ENCODE measurements at places on chromosomes 2 and 18.

DNA sequence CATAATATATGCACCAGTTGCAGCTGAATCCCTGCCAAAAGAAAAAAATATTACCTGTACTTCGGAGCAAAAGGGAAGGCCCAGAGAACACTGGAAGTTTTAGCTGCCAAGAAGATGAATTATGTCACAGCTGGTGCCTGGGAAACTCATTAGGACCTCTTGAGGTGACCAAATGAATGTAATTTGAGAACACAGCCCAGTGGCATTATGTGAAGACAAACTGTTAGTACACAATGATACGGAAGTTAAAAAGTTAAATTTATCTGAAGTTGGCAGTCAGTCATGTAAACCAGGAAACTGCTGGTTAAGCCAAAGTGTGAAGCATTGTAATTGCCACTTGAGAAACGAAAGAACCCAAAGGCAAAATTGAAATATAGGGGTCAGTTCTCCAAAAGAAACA is 80.7 kb downstream of the EML4 start:
- peak; percentile 27 for DNase-seq

DNA sequence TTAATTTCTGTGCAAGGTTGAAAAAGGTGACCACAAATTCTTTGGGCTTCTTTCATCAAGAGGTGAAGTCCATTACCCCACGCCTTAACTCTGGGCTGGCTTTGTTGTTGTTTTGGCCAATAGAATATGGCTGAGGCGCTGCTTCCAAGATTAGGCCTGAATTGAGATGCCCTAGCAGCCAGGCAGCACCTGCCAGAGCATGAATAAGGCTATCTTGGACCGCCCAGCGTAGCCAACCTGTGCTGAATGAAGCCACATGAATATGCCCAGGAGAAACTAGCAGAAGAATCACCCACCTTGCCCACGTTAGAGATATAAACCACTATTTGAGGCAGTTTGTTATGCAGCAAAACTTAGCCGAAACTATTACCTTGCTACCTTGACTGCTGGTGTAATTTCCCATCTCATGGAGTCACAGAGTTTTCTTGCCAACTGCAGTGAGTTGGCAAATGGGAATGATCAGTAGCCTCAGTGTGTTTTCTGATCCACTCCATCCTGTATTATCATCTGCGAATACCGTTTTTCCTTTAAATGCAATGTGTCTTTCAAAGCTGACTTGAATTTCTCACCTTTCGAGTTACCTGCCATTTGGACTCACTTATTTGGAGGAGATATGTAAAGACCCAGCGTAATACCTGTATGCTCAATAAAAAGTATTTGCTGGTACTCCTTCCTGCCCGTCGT is 679 bp downstream of the TSGA10 start:
- DNase-seq = peak; percentile 4

- no peak for DNase-seq
Measured at GRCh38 chr2:165402162-165402561, 67.3 kb upstream of the CSRNP3 start.

GRCh38 chr2:36458106-36458505 is 102.5 kb downstream of the CRIM1 start:
- no peak for DNase-seq

Measured in astrocyte of the spinal cord (primary cell).